ENCODE measurements at places on chromosomes 5 and 9. TPM values are rescaled to one million over a fixed set of nuclear protein-coding genes. Genes with fewer than 3 reads are reported as not detected.

The LECT2 gene
- not detected for total RNA-seq

DNA sequence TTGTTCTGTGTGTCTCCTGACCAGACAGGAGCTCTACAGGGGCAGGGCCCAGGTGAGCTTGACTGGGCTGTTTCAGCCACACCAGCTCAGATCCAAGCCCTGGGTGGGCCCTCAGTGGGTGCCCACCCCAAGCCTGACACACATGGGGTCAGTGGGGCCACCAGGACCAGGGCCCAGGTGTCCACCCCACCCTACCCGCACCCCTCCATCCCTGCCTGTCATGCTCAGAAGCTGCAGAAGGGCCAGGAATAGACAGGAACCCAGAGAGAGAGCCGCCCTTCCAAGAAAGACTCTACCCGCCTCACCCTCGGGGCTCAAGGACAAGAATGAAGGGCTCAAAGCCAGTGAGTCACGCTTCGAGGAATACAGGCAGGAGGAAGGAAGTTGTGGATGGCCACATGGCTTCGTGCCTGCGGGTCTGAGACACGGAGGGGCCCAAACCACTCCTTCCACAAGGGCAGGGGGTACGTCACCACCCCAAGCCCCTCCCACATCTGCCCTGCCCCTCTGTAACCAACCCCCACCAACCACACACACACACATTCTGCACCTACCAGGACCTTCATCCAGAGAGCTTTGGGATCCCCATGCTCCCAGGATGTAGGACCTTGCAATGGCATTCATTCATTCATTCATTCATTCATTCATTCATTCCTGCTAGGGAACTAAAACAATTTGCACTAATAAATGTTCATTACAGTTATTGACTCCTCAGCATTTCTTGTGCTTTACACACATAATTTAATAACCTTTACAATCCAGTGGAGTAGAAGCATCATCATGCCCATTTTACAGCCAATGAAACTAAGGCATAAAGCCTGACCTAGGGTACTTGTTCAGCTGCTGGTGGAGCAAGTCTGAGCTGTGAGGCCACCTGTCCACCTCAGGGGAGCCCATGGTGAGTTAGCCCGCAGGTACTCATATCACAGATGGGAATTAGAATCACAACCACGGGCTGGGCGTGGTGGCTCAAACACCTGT, 55.9 kb upstream of the STXBP1 start:
- peak; percentile 78 for DNase-seq

DNA sequence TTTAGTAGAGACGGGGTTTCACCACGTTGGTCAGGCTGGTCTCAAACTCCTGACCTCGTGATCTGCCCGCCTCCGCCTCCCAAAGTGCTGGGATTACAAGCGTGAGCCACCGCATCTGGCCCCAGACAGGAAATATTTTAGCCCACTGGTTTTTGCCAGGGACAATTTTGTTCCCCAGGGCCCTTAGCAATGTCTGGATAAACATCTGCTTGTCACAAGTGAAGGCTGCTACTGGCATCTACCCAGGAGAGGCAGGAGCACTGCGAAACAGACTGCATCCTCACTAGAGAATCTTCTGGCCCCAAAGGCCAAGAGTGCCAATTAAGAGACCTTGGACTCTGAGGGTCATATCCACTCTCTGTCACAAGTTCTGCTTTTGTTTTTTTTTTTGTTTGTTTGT, 2.4 kb upstream of the TPRN start:
- no peak for DNase-seq

- DNase-seq = no peak
Measured at GRCh38 chr5:155313518-155313917, 300.0 kb downstream of the KIF4B start.

The IL6ST gene
- 69.9 TPM for total RNA-seq

GRCh38 chr5:63686181-63686580, 276.1 kb downstream of the HTR1A start:
- no peak for DNase-seq
